SK-N-DZ (cell line): ENCODE measurements at places on chromosomes 12 and 14.

- no peak for DNase-seq
These were observed 50.1 kb downstream of the WASHC4 start for GRCh38 chr12:105157606-105158005.

- DNase-seq, result no peak
These were observed 69.7 kb upstream of the CCND2 start for GRCh38 chr12:4203772-4204376.

DNA sequence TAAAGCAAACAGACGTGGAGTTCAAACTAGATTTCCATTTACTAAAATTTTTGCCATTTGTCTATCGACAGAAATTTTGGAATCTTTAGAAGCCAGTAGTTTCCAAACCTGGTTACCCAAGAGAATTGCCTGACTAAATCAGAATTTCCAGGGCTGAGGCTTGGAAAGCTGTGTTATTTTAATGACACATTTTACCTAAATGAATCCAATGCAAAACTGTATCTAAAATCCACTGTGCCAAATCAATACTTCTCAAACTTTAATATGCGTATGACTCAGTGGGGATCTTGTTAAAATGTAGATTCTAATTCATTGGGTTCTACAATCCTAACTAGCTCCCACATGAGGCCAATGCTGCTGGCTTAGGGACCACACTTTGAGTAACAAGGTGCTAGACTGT is 35.0 kb upstream of the TC2N start:
- DNase-seq, result no peak

GRCh38 chr14:89667983-89668382 is 250.9 kb upstream of the FOXN3 start:
- DNase-seq, result peak; percentile 16

DNA sequence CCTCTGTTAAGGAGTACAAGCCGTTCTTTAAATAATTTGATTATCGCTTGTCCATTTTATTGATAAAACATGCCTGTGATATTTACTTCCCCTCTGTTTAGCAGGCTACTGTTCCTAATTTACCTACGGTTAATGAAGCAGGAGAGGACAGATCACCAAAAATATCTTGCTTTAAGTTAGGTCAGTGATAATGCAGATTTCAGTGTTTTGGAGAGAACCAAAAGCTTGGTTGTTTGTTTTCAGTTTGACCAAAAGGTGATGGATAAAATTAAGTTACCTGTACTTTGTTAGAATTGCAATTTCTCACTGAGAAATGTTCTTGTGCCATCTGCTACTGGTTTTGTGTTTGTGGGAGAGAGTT is 958 bp downstream of the SPATS2 start:
- DNase-seq, result no peak

DNA sequence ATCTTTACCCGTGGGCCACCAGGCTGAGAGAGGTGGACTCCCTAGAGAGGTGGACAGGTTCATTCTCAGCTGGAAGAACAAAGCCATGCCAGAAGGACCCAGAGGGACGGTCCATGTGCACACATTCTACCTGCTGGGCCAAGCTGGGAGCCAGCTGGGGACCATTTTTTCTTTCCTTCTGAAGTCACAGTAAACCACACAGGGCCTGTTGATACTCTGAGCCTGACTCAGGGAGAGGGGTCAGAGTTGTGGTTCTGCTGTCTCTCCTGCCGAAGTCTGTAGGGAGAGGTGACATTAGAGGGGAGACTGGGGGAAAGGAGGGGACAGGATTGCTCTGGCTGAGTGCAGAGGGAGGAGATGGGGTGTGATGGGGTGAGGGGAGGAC is 148.6 kb downstream of the TSPAN9 start:
- no peak for DNase-seq

GRCh38 chr12:116525418-116526001 is 33.7 kb upstream of the MAP1LC3B2 start:
- DNase-seq, result no peak

GRCh38 chr12:53930591-53931255 is 7.9 kb upstream of the HOXC13 start:
- DNase-seq, result no peak

DNA sequence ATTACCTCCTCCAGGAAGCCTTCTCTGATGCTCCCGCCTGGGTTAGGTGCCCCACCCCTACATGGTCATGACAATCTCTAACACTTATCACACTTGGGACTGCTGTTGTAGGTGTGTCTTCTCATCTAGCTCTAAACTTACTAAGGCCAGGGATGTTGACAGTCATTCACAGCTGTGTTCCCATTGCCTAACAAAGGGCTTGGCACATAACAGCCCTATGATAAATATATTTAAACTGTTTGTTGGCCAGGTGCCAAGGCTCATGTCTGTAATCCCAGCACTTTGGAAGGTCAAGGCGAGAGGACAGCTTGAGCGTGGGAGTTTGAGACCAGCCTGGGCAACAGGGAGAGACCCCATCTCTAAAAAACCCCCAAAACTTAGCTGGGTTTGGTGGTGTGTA is 98.8 kb upstream of the RGS6 start:
- DNase-seq, result no peak

DNA sequence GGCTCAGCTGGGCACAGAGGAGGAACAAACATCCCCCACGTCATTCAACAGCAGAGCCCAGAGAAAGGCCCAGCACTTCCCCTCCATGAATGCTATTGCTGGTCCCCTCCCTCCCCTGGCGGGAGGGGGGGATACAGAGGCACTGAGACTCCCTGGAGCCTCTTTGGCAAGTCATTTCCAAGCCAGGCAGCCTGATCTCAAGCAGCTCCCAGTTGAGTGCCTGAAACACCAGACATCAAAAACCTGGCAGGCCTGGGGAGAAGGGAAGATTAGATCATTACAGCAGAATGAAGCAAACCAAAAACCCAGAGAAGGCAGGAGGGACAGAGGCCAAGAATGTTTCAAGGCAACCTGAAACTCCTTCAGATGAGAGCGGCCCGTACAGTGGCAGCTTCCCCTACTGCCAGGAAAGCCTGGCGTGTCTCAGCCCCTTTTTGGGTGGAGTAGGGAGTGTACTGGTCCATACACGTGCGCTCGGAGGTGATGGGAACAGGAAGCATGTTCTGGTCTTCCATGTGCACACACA is 92.1 kb downstream of the LRRC74A start:
- DNase-seq, result peak; percentile 87

GRCh38 chr12:76830436-76830835 is 48.4 kb downstream of the CSRP2 start:
- no peak for DNase-seq

GRCh38 chr12:109735825-109736551 is 22.4 kb downstream of the FAM222A start:
- DNase-seq, result no peak

DNA sequence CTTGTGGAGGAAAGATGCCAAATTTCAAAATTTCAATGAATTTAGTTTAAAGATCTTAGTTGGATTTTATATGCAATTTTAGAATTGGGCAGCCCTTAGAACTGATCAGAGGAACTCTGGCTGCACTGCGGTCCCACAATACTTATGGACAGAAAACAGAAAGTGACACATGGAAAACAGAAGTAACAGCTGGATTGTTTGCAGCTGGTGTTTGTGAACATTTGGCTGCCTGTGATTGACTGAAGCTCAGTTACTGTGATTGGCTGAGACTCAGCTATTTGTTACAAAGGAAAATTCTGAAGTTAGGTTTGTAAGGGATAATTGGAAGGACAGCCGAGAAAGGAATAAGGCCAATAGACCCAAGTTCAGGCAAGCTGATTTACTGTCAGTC is 10.0 kb upstream of the KRT86 start:
- DNase-seq, result no peak
